Activated CD4-positive, alpha-beta T cell treated with anti-CD3 and anti-CD28 coated beads, Interleukin-2, amount 10 ng/mL, durations not matched to agents 7 days and 5 days (primary cell): ENCODE measurements at places on chromosomes 6 and 20. TPM values are rescaled to one million over a fixed set of nuclear protein-coding genes. Genes with fewer than 3 reads are reported as not detected.

DNA sequence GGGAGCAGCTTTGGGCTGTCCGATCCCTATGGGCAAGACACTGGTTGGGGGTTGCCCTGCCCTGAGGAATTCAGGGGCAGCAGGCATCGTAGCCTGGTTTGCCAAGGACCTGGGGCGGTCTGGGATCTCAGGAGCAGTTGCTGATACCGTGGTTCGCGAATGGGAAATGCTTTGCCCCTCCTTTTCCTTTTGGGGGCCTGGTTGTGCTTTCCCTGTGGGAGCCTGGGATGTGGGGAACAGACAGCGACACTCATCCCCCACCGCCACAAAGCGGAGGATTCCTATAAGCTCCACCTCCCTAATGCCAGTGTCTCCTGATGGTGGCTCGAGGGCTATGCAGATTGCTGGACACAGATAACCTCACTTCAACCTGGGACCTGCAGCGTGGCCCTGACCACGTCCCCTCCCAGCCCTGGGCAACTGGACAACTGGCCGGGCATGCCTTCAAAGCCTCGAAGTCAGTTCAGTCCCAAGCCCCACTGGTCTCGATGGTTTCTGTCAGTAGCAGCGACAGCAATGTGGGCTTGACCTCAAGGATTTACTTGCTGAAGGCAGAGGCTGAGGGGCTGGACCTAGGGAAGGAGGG lies 3.3 kb downstream of the CEBPB start:
- DNase-seq, result no peak

- DNase-seq, result no peak
These were observed 370.2 kb downstream of the KIF16B start for GRCh38 chr20:16203096-16203495.

Gene HLA-DOA
- 1.6 TPM for total RNA-seq

Gene RSPH9
- not detected for total RNA-seq

DNA sequence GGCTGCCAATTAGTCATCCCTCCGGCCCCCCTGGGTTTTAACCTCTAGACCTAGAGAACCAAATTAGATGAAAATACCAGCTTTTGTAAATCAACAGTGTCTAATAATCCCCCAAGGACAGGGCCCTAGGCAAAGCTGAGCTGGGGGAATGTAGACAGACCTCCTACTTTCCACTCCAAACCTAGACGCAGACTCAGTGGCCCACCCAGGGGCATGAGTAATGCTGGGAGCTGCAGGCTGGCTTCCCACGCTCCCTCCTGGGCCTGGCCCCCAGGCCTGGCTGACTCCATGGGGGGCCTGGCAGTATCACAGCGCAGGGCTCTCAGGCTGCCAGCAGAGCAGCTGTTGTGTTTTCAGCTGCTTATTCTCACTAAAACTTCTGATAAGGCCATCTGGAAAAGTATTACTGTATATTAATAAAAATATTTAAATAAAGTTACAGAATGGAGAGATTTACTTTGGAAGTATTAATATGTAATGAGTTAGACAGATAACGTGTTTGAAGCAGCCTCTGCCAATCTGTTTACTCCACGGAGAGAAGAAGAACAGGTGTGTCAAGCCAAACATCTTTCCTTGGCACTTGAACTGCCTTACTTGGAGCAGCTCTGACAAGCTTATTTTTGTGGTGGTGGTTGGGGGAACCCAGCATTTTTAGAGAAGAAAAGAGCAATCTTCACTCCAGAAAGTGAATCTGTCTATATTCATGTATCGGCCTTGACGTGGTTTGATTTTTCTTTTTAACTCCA lies 144.0 kb upstream of the AGPAT4 start:
- no peak for DNase-seq

DNA sequence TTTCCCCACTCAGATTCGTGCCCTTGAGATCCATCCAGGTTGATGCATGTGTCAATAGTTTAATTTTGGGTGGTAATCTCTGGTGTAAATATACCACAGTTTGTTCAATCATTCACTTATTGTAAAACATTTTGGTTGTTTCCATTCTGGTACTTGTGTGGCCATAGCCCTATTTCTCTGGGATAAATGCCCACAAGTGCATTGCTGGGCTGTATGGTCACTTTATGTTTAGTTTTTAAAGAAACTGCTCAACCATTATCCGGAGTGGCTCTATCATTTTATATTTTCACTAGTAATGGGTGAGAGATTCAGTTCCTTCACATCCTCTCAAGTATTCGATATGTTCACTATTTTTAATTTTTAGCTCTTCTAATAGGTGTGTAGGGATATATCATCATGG lies 60.7 kb upstream of the RNF24 start:
- DNase-seq, result no peak
